Body of pancreas (tissue), 4 donors: ENCODE measurements at places on chromosomes 1 and 21. TPM values are rescaled to one million over a fixed set of nuclear protein-coding genes. Genes with fewer than 3 reads are reported as not detected.

GRCh38 chr1:112618114-112618720 is 724 bp downstream of the ST7L start:
- no peak for DNase-seq

- DNase-seq = no peak
These were observed 19.9 kb upstream of the ADGRL2 start for GRCh38 chr1:81780705-81781454.

GRCh38 chr21:32590130-32590529 is 4.8 kb upstream of the TCP10L start:
- no peak for DNase-seq

Gene DHRS3
- 81.7 TPM for total RNA-seq

Gene BMP8A
- not detected for total RNA-seq
